ENCODE measurements at places on chromosomes 1 and 21.

DNA sequence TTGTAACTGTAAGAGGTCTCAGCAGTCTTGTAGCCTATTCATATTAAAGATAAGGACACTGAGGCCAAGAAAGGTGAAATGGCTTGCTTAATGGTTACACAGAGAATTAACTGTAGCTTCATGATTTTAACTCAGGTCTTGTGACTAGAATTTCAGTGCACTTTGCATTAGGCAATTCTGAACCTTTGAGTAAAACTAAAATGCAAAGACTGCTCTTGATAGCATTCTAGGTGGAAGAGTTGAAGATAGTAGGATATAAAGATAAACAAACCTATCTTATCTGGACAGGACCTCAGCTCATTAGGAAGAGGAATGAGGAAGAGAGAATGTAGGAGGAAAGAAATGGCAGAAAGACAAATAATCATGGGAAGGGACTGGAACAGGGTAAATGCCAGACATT, 68.6 kb upstream of the RGL1 start:
- DNase-seq: no peak

DNA sequence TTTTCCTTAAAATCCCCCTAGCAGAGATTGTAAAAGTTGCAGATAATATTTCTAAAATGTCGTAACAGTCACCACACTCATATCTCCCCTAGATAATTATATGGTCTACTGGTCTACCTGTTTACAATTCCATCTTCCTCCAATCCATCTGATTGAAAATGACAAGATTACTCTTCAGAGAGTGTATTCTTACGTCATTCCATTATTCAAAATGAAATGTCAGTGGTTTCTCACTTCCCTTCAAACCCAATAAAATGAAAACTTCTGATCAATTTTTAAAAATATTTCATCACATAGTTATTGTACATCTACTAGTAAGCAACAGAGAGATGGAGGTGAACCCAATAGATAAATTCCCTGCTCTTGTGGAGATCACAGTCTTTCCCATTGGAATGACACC, 202.2 kb upstream of the C8B start:
- no peak for DNase-seq

GRCh38 chr1:10210841-10211804, 753 bp downstream of the KIF1B start:
- no peak for DNase-seq

GRCh38 chr1:2525572-2525919, 850 bp downstream of the PANK4 start:
- DNase-seq: no peak

GRCh38 chr1:6008084-6008415, 15.8 kb upstream of the NPHP4 start:
- no peak for DNase-seq

GRCh38 chr1:46692811-46693770, 21.4 kb downstream of the TEX38 start:
- DNase-seq: no peak

GRCh38 chr1:5253036-5253435, 598.6 kb downstream of the AJAP1 start:
- DNase-seq: no peak

DNA sequence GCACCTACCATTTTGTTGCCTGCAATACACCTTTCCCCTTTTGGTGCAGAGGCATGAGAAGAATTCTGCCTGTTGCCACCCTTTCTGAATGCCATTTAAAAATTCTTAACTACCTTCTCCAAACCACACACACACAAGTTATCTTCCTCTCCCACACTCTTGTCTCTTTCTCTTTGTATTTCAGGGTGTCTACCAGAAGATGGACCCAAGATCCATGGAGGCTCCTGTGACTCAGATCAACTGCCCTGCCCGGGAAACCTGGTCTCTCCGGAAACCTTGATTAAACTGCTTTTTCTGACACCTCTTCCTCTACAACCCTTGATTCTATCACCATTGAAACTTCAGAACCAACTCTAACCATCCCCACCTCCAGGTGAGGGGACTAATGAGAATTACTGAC, 2.4 kb upstream of the TARS2 start:
- no peak for DNase-seq

- no peak for DNase-seq
Observed at GRCh38 chr1:175864625-175865024, 121.2 kb upstream of the TNR start.

- no peak for DNase-seq
Observed at GRCh38 chr1:20612221-20612746, 21.0 kb upstream of the PINK1 start.

DNA sequence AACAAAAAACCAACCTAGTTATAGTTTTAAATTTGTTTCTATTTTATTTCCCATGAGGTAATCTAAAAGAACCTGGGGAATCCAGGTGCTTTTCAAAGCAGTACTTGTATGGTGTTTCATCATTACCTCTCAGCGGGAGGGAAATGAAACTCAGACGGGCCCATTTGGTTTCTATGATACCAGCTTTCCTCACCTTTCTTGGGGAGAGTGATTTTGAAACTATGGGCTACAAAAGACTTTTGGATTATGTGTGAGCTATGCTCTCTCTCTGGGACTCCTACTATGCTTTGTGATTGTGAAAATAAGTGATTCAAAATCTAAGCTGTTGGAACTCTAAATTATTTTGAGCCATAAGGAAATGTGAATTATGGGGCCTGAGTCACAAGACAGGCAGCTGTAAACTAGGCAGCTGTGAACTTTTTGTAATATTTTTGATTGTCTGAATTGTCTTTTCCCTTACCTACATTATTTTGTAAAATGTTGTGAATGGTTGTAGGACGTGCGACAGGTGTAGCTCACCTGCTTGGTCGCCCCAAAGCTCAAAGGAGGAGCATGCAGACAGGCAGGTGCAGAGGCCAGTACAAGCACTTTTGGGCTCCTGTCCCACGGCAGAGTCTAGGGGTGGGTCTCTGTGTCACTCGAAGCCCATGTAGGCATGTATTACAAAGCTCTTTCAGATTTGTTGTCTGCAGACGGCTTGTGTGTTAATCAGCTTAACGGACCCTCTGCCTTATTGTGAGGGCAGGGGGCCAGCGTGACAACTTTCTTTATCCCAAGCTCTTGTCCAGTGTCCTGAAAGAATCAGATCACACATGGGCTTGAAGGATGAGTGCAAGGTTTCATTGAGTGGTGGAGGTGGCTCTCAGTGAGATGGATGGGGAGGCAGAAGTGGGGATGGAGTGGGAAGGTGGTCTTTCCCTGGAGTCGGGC, 64.8 kb upstream of the BACH1 start:
- DNase-seq: no peak

GRCh38 chr1:33384040-33384812, 46.7 kb downstream of the PHC2 start:
- no peak for DNase-seq

DNA sequence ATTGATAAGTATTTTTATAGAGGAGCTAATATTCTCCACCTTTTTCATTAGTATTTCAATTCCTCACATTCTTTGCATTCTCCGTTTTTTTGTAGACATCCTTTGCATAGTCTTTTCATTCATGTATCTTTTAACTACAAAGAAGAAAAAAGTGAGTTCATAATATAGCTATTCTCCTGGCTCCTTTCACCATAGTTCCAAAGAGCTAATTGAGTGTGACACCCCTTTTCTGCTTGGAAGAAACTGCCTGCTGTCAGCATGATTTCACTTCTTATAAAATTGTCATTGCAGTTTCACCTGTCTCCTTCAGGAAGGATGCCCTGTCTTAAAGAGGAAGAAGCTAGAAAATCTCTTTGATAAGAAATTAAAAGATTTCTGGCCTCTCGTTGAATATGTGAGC, 991.1 kb downstream of the KCNT2 start:
- DNase-seq: no peak

DNA sequence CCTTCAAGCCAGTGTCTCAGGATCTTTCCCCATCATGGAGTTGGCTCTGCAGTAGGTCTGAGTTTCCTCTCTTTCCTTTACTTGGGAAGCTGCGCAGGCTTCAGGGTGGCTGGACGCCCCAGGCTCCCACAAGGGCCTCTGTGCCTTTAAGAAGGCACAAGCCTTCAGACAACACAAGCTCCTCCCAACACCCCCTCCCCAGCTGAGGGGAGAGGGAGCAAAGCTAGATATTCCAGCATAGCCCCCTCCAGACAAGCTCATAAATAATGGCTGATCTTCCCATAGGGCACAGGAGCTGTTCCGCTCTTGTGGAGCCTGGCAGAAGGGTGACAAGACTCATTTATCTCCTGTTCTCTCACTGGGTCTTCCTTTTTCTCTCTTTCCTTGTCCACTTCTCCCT, 27.9 kb upstream of the ATP2B4 start:
- no peak for DNase-seq

- DNase-seq: no peak
Observed at GRCh38 chr1:175481126-175482070, 262.0 kb downstream of the TNR start.

GRCh38 chr1:116308276-116308675, 64.8 kb upstream of the ATP1A1 start:
- DNase-seq: no peak

DNA sequence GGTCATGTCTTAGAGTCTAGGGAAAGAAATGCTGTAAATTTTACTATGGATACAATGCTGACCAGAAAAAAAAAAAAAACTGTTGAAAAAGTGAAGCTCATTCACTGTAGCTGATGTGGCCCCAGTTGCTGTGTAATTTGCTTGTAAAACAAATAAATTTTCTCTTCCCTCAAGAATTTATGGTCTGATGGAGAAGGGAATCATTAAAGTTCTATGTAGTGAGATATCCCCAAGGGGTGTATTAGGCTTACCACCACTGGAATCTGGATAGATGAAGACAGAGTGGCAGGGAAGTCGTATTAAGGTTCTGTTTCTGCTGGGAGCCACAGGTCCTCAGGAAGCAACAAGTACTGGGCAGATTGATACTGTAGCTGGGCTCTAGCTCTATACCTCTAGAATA, 860.0 kb downstream of the LTN1 start:
- no peak for DNase-seq

- DNase-seq: no peak
Observed at GRCh38 chr1:13892198-13892597, 192.2 kb downstream of the PRDM2 start.

DNA sequence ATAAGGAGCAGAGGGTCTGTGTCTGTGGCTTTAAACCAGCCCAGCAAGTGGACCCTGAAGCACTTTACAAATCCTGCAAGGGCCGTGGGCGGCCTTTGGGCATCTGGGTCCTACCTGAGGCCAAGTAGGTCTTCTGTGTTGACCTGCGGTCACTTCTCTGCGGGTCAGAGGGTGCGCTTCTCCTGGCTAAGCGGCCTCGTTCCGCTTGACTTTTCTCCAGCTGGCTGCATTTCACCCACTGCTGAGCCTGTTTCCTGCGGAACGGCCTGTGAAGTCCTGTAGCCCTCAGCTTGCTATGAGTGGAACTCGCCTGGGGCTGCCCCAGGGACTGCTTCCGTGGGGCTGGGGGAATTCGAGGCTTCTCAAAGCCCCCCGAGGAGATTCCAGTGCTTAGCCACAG, 43.3 kb downstream of the SLC37A1 start:
- no peak for DNase-seq

DNA sequence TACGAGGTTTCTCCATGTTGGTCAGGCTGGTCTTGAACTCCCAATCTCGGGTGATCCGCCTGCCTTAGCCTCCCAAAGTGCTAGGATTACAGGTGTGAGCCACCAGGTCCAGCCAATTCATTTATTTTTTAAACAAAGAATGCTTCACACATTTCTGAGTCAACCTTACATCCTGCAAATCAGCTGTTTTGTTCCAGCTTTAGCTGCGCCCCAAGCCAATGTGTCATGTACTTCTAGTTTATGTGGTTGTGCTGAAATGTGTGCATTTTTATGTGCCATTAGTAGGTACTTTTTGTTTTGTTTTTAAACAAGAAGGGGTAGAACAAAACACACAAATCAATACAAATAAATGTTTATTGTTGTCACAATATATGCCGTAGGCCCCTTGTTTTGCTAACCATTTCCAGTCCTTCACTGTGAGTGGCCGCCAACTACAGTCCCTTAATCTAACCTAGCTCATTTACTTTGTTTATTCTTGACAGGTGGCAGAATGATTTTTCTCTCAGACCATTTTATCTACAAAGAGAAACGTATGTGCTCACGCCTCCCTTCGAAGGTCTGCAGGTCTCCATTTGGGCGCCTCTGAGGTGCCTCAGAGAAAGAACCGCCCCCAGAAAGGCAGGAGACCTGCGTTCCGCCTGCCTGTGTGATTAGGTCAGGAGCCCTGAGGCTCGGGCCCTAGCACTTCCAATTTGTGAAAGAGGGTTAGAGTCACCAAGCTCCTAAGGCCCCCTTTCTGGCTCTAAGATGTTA, 2.8 kb upstream of the CASQ2 start:
- DNase-seq: no peak
